Midbrain (tissue), 1 donor: ENCODE measurements at places on chromosomes 4 and X.

GRCh38 chrX:78111140-78111931 is 7.3 kb downstream of the PGK1 start:
- no peak for DNase-seq

DNA sequence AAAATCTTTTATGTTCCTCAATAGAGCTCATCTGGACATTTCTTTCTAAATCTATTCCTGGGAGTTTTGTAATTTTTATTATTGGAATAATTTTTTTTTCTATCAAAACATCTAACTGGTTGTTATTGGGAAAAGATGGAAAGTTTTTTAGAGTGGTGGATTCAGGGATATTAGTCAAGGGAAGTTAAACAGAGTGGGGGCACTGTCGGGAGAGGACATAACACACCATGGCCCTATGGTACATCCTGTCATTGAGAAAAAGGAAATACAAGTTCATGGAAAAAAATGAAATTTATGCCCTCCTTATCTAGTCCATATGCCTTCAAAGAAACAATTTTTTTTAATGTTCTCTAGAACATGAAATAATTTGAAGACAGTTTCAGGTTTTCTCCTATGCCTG is 96.3 kb upstream of the TSPAN5 start:
- no peak for DNase-seq

DNA sequence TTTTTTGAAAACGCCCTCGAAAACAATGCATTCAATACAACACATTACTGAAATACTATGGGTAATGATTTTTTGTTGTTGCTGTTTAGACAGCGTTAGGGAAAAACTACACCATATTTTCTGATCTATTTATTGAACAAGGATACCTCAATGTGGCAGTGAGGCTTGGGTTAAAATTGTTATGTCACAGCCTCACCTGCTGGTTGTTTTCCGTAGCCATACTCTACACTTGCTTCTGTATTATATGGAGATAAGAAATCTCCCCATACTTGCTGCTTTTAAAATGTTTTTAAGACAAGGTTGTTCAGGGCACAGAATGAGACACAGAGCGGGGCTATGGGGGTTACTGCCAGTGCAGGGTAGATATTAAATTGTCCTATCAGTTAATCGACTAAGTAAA is 221.6 kb upstream of the FTHL17 start:
- DNase-seq, result no peak

GRCh38 chrX:20244931-20245330 is 21.8 kb downstream of the RPS6KA3 start:
- no peak for DNase-seq

DNA sequence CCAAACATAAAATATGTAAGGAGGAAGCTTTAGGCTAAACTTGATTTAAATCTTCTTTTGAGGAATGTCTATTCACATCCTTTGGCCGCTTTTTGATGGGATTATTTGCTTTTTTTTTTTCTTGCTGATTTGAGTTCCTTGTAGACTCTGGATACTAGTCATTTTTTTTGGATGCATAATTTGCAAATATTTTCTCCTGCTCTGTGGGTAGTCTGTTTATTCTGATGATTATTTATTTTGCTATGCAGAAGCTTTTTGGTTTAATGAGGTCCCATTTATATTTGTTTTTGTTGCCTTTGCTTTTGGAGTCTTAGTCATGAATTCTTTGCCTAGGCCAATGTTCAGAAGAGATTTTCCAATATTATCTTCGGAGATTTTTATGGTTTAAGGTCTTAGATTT is 144.9 kb downstream of the MAGEC2 start:
- DNase-seq, result no peak

GRCh38 chr4:37225778-37226177 is 18.8 kb upstream of the NWD2 start:
- DNase-seq, result no peak

DNA sequence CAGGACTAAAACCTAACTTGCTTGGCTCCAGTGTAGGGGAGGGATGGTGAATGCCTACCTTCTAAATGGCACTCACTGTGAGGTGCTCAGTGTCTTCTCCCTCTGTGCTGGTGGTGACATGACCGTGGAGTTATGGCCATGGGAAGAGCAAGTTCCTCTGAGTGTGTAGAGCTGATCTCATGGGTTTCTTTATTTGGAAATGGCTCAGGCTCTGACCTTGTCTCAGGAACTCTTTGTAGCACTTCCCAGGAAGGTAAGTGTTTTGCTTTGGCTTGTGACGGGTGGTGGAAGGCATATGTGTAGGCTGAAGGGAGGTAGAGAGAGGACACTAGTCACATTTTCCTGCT is 6.4 kb downstream of the MSN start:
- no peak for DNase-seq

GRCh38 chr4:27003642-27004113 is 143.0 kb downstream of the STIM2 start:
- DNase-seq, result no peak

DNA sequence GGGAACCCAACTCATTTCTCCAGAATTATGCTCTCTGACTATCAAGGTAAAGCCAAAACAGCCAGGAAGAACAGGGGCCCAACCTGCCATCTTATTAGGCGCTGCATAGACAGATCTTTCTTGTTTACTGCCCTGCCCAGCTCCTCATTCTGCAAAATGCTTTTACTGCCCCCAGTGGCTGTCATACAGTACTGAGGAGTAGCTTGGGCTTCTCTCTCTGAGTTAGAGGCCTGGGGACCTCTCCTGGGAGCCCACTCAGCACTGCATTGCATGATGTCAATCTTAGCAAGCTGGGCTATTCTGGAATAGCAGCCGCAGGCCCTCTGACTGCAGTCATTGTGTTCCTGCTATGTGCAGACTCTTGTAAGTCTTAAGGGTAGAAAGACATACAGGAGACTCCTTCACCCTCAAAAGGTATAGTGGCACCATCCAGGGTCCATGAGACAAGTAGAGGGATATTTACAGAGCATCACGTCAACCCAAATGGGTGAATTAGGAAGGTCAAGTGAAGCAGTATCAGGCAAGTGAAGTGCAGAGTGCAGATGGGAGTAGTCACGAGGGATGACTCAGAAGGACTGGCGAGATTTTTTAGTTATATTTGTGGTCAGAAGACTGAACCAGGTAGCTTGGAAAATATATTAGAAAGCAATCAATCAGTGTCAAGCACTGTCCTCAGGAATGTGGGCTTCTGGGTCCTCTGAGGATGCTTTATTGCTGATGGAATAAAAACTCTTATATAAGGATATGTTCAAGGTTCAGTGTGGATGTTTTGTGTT is 294.1 kb upstream of the SFRP2 start:
- no peak for DNase-seq

DNA sequence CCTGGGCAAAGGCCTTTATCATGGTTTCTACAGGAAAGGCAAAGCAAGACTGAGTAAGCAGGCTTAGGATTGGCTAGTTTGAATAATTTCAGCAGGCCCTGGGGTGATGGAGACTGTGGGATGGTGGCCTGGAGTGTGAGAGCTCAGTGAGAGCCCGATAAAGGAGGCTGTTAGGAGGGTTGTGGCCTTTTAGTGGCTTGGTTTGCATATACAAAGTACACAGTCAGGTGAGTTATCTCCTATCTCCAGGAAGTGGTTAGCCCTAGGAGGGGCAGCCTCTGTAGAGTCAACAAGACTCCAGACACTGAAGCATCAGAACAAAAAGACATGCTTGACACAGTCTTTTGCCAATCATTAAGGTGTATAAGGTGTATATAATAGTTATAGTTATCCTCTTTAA is 157.2 kb downstream of the CFAP299 start:
- DNase-seq, result no peak

- DNase-seq, result no peak
Observed at GRCh38 chr4:4386296-4386735, 586 bp upstream of the NSG1 start.

DNA sequence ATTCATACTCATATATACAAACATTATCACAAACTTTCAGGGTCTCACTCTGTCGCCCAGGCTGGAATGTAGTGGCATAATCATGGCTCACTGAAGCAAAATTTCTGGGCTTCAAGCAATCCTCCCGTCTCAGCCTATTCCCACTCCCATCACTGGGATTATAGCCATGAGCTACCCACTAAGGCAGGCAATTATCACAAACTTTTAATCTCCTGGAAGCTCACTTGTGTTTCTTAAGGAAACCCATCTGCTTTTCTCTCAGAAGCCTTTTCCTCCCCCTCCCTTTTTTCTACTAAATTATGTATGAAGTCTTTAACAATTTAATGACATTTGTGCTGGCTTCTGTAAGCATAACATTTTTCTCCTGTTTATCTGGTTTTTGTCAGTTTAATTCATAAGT is 170.5 kb downstream of the AREG start:
- DNase-seq, result no peak

DNA sequence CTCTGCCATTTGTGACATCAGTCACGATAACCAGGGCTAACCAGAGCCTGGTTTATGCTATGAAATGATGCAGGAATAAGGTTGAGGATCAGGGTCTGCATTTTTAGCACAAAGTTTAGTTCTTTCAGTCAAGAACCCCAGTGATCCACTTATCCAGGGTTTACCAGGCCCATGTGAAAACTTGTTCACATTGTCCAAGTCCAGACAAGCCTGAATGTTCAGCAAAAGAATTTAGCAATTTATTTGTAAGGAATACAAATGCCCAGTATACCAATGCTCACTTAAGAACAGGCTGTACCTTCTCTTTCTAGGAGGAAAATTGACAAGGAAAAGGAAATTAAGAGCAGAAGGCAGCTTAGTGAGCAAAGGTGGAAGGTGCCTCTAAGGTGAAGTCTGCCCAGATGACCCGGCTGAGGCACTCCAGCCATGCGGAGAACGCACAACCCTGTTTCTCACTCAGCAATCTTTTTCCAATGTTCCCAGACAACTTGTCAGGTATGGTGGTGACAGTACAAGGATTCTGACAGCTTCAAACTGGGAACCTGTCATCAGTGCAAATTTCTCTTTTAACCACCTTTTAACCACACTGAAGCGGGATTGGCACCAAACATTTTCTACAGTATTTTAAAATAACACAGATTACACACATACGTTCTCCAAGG is 54.0 kb downstream of the TBC1D9 start:
- DNase-seq, result no peak

DNA sequence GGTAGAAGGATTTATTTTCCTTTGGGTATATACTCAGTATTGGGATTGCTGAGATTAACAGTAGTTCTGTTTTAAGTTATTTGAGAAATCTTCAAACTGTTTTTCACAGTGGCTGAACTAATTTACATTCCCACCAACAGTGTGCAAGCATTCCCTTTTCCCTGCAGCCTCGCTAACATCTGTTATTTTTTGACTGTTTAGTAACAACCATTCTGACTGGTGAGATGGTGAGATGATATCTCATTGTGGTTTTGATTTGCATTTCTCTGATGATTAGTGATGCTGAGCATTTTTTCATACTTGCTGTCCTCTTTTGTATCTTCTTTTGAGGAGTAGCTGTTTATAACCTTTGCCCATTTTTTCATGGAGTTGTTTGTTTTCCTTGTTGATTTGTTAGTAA is 457.8 kb downstream of the TRAM1L1 start:
- no peak for DNase-seq

DNA sequence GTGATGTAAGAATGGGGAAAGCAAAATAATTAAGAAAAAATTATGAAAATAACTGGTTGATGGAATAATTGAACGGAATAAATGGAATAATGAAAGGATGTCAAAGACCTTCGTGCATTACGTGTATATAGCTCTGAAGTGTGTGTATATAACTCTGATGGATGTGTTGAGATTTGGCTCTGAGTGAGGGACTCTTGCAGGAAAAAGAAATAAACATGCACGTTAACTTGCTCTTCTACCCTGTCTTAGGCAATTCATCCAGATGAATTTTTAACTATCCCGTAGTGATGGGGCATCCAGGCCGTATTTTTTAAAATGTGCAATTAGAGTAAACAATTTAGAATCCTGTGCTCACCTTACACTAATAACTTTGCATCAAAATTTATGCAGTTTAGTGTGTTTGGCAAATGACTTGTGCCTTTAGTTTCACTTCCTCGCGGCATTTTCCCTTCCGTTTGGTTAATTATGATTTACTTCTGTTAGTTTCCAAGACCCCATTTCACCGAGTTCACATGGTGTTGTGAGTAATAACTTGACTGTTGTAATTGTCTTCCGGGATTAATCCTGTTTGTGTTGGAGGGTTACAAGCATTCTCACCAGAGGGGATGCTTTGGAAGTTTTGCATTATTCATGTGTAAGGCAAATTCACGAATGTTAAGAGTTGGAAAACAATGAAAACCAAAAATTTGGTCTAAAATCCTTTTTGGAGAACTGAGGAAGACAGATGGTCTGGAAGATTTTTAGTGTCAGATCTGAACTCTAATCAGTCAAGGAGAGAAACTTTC is 256.5 kb upstream of the FAT1 start:
- no peak for DNase-seq

DNA sequence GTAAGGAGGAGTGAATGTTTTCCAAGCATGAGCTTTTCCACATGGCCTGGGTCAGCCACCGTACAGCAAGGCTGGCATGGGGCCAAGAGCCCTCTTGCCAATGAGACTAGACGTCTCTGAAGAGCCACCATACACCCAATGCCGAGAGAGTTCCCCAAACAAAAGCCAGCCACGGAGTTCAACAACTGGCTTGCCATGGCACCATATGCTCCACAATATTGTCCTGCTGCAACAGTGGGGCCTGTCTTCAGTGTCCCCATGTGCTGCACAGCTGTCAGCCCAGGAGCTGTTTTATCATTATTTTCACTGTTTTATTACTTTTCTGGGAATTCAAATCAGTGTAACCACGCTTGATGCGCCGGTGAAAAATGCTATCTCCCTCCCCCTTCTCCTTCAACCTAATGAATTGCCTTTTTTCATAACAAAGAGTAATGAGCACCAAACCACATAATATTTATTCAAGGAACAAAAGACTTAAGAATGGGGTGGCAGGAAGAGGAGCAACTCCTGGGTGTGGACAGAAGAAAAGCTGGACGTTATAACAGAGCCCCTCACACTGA is 18.4 kb downstream of the MAML3 start:
- peak; percentile 35 for DNase-seq

- no peak for DNase-seq
Observed at GRCh38 chrX:31057691-31058090, 14.2 kb downstream of the FTHL17 start.

DNA sequence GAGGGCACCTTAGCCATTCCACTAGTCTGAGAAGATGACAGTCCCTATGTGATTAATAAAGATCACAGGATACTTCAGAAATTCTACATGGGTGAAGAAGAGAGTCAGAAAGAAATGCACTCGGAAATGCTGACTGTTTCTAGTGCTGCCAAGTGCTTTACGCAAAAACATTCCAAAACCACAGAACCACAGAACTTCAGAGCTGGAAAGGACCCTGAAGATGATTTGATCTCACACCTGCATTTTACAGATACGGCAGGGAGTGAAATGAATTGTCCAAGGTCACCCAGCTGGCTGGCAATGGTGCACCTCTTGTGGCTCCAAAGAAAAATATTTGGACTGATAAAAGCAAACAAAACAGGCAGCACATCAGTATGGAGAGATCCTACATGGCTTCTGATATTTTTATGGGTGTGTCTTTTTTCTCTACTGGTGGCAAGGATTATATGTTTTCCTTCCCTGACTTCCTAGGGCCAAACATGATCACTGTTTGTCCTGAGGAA is 115.9 kb downstream of the MAML3 start:
- DNase-seq, result no peak

DNA sequence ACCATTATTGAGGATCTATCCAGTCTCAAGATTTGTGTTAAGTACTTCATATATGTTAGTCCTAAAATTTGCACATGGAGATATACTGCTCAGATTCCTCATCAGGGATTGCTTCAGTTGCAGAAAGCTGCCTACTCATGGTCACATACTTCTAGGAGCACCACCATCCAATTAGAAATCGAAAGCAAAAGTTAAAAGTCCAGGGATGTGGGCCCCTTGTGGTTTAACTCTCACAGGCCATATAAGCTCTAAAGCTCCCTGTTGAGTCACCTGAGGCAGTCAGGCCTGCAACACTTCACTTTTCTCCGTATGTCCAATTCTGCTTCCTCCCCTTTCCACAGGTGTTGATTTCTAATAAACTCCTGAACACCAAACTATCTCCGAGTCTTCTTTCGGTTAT is 84.2 kb downstream of the CNOT6L start:
- DNase-seq, result no peak
